Upper lobe of left lung (tissue), 6 donors: ENCODE measurements at places on chromosomes 2 and 18. TPM values are rescaled to one million over a fixed set of nuclear protein-coding genes. Genes with fewer than 3 reads are reported as not detected.

VSNL1 gene
- total RNA-seq = not detected

C2orf80 gene
- total RNA-seq = not detected

IL18R1 gene
- 9.4 TPM for total RNA-seq

PHOSPHO2 gene
- total RNA-seq = 4.5 TPM

HOXD4 gene
- not detected for total RNA-seq

NLRC4 gene
- 18.8 TPM for total RNA-seq

GRCh38 chr2:196592331-196592910 is 47.1 kb upstream of the CCDC150 start:
- H3K36me3 ChIP-seq = no peaks in the 10 kb centered on the region
- no peak overlapping the region for H3K27ac ChIP-seq
- peak overlapping the region; percentile 80 for H3K4me3 ChIP-seq
- no peak for DNase-seq
- peaks cover 24% of the 10 kb centered on the region for H3K4me1 ChIP-seq
- peaks cover 8% of the 10 kb centered on the region for H3K27me3 ChIP-seq

- H3K4me1 ChIP-seq = peaks cover 30% of the 10 kb centered on the region
- H3K36me3 ChIP-seq = no peaks in the 10 kb centered on the region
- no peaks in the 10 kb centered on the region for H3K27me3 ChIP-seq
- peak overlapping the region; percentile 97 for H3K4me3 ChIP-seq
- peak overlapping the region; percentile 100 for H3K27ac ChIP-seq
Measured at GRCh38 chr18:32093523-32093922, 1.8 kb downstream of the RNF138 start.

DNA sequence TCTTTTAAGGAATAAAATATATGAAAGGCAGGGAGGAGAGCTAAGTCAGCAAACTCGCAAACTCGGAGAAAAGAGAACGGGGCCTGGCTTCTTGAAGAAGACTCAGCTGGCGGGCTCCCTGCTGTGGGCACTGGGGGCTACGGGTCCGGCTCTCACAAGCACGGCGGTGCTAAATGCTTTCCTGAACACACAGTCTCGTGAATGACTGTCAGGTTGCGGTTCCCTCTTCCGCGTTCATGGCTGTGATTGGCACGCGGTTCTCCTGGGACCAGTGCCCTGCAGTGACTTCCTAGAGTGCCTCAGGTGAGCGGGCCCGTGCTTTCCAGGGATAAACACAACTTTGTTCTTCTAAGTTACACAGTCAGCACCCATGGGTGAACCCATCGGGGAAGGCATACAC is 208.4 kb downstream of the HDAC4 start:
- peaks cover 6% of the 10 kb centered on the region for H3K4me1 ChIP-seq
- no peaks in the 10 kb centered on the region for H3K27me3 ChIP-seq
- no peak for DNase-seq
- H3K27ac ChIP-seq = no peak overlapping the region

- no peaks in the 10 kb centered on the region for H3K27me3 ChIP-seq
- no peak overlapping the region for H3K27ac ChIP-seq
- no peaks in the 10 kb centered on the region for H3K36me3 ChIP-seq
- no peaks in the 10 kb centered on the region for H3K4me1 ChIP-seq
- DNase-seq = no peak
Measured at GRCh38 chr2:153811516-153811915, 60.2 kb upstream of the GALNT13 start.

DNA sequence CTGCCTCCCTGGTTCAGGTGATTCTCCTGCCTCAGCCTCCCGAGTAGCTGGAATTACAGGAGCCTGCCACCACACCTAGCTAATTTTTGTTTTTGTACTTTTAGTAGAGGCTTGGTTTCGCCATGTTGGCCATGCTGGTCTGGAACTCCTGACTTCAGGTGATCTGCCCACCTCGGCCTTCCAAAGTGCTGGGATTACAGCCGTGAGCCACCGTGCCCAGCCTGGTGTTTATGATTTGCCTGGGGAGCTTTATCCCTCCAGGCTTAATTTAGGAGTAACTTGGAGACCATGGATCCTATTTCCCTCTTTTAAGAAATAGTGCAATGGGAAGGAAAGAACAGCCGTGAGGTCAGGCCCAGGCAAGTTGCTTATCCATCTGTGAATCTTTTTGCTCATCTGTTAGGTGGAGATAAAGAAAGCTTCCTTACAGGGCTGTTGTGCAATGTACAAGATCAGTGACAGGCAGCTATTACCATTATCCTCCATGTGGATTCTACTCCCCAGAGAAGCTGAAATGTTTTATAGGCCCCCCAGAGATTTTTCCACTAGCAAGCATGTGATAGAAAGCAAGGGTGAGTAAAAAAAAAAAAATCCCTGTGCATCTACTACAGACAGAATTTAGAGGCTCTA is 104.9 kb upstream of the MGAT5 start:
- H3K4me1 ChIP-seq = peaks cover 6% of the 10 kb centered on the region
- H3K36me3 ChIP-seq = no peaks in the 10 kb centered on the region
- no peaks in the 10 kb centered on the region for H3K27me3 ChIP-seq
- H3K27ac ChIP-seq = no peak overlapping the region
- DNase-seq = no peak

GRCh38 chr2:142989273-142990204 is 112.1 kb downstream of the KYNU start:
- H3K4me1 ChIP-seq = no peaks in the 10 kb centered on the region
- no peak overlapping the region for H3K27ac ChIP-seq
- DNase-seq = no peak
- no peak overlapping the region for H3K4me3 ChIP-seq
- no peaks in the 10 kb centered on the region for H3K36me3 ChIP-seq

- no peaks in the 10 kb centered on the region for H3K4me1 ChIP-seq
- no peaks in the 10 kb centered on the region for H3K27me3 ChIP-seq
- H3K36me3 ChIP-seq = no peaks in the 10 kb centered on the region
- DNase-seq = no peak
Measured at GRCh38 chr2:127233710-127234109, 13.6 kb upstream of the CYP27C1 start.

- no peak overlapping the region for H3K4me3 ChIP-seq
- no peaks in the 10 kb centered on the region for H3K4me1 ChIP-seq
- H3K27me3 ChIP-seq = no peaks in the 10 kb centered on the region
Measured at GRCh38 chr2:147648471-147648870, 196.4 kb upstream of the ACVR2A start.

- no peaks in the 10 kb centered on the region for H3K27me3 ChIP-seq
- no peak for DNase-seq
- peaks cover 14% of the 10 kb centered on the region for H3K36me3 ChIP-seq
Measured at GRCh38 chr18:9612977-9613376, 1.4 kb downstream of the PPP4R1 start.

DNA sequence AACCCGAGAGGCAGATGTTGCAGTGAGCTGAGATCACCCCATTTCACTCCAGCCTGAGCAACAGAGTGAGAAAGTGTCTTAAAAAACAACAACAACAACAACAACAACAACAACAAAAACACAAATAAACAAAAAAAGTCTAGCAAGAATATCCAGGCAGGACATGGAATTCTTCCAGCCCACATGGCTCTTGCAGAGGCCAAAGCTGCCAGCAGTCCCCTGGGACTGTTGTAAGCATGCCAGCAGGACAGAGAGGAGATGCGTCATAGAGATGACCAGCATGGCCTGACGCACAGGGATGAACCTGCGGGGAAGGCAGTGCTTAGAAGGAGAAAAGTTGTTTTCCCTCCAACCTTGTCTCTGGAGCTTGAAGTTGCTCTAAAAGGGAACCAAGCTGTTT is 182.3 kb upstream of the PGAP1 start:
- peak; percentile 29 for DNase-seq
- H3K4me1 ChIP-seq = peaks cover 13% of the 10 kb centered on the region
- no peak overlapping the region for H3K4me3 ChIP-seq
- no peaks in the 10 kb centered on the region for H3K36me3 ChIP-seq
- H3K27ac ChIP-seq = peak overlapping the region; percentile 57
- no peaks in the 10 kb centered on the region for H3K27me3 ChIP-seq

DNA sequence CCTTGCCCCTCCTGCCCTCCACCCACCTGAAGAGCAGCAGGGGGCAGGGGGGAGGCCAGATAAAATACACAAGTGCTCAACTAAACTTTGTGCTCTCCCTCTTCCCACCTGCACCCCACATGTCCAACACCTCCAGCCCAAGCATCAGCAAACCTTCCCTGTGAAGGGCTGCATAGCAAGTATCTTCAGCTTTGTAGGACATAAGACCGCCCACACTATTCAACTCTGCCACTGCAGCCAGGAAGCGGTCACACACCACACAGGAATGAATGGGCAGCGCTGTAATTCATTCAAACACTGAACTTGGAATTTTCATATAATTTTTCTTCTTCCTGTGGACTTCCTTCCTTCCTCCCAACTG is 27.5 kb downstream of the TFCP2L1 start:
- DNase-seq = no peak
- no peak overlapping the region for H3K4me3 ChIP-seq
- H3K4me1 ChIP-seq = peaks cover 14% of the 10 kb centered on the region
- no peaks in the 10 kb centered on the region for H3K36me3 ChIP-seq
- no peak overlapping the region for H3K27ac ChIP-seq

DNA sequence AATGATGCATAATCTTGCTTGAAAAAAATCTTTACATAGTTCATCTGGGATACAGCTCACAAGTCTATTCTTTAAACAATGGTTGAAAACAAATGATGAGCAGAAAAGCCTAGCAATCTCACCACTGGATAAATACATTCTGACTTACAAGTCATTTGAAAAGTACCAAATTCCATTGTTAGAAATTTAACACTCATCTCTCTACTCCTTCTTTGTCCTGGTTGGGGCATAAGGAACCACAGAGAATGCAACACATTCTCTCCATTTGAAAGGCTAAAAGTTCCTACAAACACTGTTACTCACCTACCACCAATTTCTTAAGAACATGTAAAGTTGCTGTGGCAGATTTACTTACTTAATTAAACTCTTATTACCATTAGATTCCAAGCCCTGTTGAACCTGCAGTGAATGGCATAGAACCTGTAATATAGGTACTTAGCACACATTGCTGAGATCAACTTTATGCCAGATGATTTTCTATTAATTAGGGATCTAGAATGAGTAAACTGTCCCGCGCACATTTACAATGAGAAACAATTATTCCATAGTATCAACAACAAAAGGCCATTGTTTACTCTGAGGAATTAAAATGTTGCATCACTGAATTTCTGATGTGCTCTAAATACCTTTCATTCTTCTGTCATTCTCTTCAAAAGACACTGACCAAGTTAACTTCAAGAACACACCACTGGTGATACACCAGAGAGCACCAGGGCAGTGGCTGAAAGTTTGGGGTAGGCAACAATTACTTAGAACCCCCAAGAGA is 69.6 kb downstream of the CABYR start:
- DNase-seq = no peak
- no peaks in the 10 kb centered on the region for H3K27me3 ChIP-seq
- H3K27ac ChIP-seq = no peak overlapping the region
- H3K4me3 ChIP-seq = no peak overlapping the region
- H3K36me3 ChIP-seq = no peaks in the 10 kb centered on the region

GRCh38 chr18:56210520-56210919 is 427.9 kb downstream of the TXNL1 start:
- H3K27me3 ChIP-seq = no peaks in the 10 kb centered on the region
- no peak overlapping the region for H3K4me3 ChIP-seq
- no peaks in the 10 kb centered on the region for H3K4me1 ChIP-seq
- no peak overlapping the region for H3K27ac ChIP-seq
- DNase-seq = no peak

- no peak for DNase-seq
- H3K27me3 ChIP-seq = no peaks in the 10 kb centered on the region
- no peaks in the 10 kb centered on the region for H3K36me3 ChIP-seq
- H3K4me1 ChIP-seq = no peaks in the 10 kb centered on the region
- no peak overlapping the region for H3K27ac ChIP-seq
Measured at GRCh38 chr2:84169871-84170270, 289.2 kb downstream of the SUCLG1 start.

DNA sequence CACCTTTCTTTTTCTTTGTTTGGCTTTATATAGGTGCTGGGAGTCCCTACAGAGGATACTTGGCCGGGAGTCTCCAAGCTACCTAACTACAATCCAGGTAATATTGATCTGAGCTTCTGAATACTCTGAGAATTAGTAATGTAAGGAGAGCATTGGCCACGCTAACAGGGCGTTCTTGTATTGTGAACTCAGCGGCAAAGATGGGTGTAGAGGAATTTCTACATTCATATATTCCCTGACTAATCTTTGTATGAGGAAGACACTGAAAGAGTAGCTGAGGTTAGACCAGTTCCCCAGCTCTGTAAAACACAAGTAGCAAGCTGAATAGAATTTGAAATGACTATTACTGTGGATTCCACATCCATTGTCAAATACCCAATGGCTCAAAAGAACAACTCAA is 48.5 kb downstream of the CDK15 start:
- DNase-seq = no peak
- H3K27me3 ChIP-seq = no peaks in the 10 kb centered on the region
- no peaks in the 10 kb centered on the region for H3K36me3 ChIP-seq

DNA sequence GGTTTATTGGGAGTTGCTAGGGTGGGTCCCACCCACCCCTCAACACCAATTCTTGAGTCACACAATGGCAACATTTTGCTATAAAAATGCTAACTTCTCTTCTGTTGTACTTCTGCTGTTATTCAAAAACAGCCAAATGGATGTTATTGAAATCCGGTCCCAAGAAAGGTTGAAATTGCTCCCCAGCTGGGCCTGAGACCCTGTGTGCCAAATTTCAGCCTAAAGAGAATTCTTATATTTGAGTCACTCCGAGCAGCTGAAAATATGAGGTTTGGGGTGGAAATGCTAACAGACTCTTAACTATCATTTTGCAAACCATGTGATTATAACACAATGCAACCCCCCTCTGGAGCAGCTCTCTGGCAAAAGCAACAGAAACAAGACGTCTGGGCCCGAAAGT is 27.0 kb upstream of the ACVR1 start:
- no peak overlapping the region for H3K4me3 ChIP-seq
- H3K4me1 ChIP-seq = no peaks in the 10 kb centered on the region
- no peaks in the 10 kb centered on the region for H3K36me3 ChIP-seq
- no peaks in the 10 kb centered on the region for H3K27me3 ChIP-seq
- H3K27ac ChIP-seq = no peak overlapping the region

DNA sequence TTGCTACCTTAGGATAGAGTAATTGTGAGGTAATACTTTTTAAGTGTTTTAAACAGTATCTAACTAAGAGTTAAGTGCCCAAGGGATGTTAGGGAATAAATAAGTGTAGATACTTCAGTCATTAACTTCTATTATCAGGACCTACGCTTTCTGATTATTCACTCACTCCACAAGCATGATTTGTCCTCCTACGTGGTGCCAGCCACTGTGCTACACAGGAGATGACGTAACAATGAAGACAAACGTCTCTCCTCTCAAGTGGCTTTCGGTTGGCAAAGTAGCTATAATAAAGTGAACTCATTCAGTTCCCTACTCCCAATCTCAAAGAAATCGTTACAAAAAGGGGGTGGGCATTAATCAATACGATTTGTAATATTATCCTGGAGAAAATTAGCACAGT is 100.9 kb upstream of the SETBP1 start:
- no peak for DNase-seq
- H3K27ac ChIP-seq = no peak overlapping the region
- no peaks in the 10 kb centered on the region for H3K36me3 ChIP-seq
- H3K4me1 ChIP-seq = no peaks in the 10 kb centered on the region

- no peak for DNase-seq
- H3K27ac ChIP-seq = no peak overlapping the region
- no peaks in the 10 kb centered on the region for H3K27me3 ChIP-seq
Measured at GRCh38 chr2:16105669-16106281, 165.4 kb downstream of the MYCN start.

GRCh38 chr2:138306626-138307025 is 194.9 kb upstream of the SPOPL start:
- no peak overlapping the region for H3K4me3 ChIP-seq
- DNase-seq = no peak
- no peak overlapping the region for H3K27ac ChIP-seq
- H3K36me3 ChIP-seq = no peaks in the 10 kb centered on the region
